ENCODE measurements at places on chromosomes 3 and 15. TPM values are rescaled to one million over a fixed set of nuclear protein-coding genes. Genes with fewer than 3 reads are reported as not detected.

Gene SLC2A2
- total RNA-seq, result not detected

Gene SPINK8
- total RNA-seq, result not detected

Gene FSD2
- not detected for total RNA-seq

Gene STOML1
- 12.0 TPM for total RNA-seq

Gene SUCNR1
- total RNA-seq, result not detected
